Upper lobe of right lung (tissue), 1 donor: ENCODE measurements at places on chromosomes 2 and 18. TPM values are rescaled to one million over a fixed set of nuclear protein-coding genes. Genes with fewer than 3 reads are reported as not detected.

DNA sequence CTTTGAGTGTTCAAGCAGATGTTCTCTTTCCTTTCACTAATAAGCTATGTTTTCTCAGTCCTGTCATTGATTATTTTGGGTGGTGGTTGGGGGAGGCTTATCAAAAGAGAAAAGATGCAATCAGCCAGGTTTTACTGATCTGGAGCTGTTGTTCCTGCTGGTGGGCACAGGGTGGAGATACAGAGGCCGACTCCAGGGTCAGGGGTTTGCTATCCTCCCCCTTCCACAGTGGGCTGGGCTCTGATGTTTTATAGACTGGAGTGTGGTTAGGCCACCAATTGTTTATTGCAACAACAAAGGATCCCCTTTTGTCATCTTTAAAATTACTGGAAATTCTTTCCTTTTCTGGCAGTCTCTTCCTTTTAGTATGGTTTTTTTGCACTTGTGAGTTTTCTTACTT, 120.5 kb downstream of the TANC1 start:
- H3K4me1 ChIP-seq = peaks cover 77% of the 10 kb centered on the region
- H3K27me3 ChIP-seq = no peaks in the 10 kb centered on the region
- no peak overlapping the region for H3K27ac ChIP-seq
- no peak for DNase-seq
- H3K36me3 ChIP-seq = no peaks in the 10 kb centered on the region

The SERTAD2 gene
- 20.7 TPM for total RNA-seq

DNA sequence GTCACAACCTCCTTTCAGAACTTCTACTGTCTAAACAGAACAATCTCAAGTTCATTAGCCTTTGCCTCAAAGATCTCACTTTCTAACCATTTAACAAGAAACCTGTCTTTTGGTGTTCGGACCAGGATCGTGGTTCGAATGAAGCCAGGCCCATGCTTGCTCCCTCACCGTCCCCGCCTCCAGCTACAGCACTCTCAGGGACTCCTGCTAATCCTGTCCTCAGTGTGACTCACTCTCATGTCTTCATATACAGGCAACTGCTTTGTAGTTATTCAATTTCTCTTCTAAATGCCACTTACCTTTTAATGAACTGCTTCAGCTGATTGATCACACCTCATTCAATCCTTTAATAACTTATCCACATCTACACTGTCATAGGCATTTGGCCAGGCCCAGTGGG, 15.8 kb downstream of the SERTAD2 start:
- peaks cover 20% of the 10 kb centered on the region for H3K36me3 ChIP-seq
- no peak overlapping the region for H3K4me3 ChIP-seq
- H3K4me1 ChIP-seq = peaks cover 25% of the 10 kb centered on the region

GRCh38 chr2:175461839-175462238, 280.3 kb upstream of the ATP5MC3 start:
- H3K27me3 ChIP-seq = no peaks in the 10 kb centered on the region
- H3K27ac ChIP-seq = no peak overlapping the region
- no peaks in the 10 kb centered on the region for H3K4me1 ChIP-seq
- no peak overlapping the region for H3K4me3 ChIP-seq

The SERPINB12 gene
- not detected for total RNA-seq

The DOK6 gene
- 5.9 TPM for total RNA-seq

DNA sequence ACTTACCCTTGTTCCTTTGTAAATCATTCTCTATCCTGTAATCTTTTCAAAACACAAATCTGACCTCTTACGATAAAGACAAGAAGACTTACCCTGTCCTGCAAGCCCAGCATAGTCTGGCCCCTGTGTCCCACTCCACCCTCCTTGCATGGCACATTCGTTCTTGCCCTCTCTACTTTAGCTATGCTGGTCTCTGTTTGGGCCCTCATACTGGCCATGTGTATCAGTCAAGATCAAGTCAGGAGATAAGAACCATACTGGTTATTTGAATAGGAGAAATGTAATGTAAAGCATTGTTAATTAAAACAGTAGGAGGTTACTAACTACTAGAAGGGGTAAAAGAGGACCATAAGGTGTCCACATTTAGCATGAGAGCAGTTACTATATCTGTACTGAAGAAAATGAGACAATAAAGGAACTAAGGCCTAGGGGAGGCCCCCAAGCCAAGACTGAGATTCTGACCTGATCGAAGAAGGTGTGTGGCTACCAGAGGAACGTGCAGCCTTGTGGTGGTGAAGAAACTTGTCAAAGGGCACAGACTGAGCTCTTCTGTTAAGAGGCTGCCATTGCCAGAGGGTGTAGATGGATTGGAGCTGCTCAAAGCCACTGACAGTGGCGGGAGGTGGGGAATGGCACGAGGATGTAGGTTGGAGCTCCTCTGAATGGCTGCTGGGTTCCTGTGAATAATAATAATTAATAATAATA, 80.8 kb downstream of the KCTD18 start:
- H3K4me3 ChIP-seq = no peak overlapping the region
- no peaks in the 10 kb centered on the region for H3K36me3 ChIP-seq
- no peaks in the 10 kb centered on the region for H3K4me1 ChIP-seq
- H3K27ac ChIP-seq = no peak overlapping the region
- H3K27me3 ChIP-seq = no peaks in the 10 kb centered on the region

DNA sequence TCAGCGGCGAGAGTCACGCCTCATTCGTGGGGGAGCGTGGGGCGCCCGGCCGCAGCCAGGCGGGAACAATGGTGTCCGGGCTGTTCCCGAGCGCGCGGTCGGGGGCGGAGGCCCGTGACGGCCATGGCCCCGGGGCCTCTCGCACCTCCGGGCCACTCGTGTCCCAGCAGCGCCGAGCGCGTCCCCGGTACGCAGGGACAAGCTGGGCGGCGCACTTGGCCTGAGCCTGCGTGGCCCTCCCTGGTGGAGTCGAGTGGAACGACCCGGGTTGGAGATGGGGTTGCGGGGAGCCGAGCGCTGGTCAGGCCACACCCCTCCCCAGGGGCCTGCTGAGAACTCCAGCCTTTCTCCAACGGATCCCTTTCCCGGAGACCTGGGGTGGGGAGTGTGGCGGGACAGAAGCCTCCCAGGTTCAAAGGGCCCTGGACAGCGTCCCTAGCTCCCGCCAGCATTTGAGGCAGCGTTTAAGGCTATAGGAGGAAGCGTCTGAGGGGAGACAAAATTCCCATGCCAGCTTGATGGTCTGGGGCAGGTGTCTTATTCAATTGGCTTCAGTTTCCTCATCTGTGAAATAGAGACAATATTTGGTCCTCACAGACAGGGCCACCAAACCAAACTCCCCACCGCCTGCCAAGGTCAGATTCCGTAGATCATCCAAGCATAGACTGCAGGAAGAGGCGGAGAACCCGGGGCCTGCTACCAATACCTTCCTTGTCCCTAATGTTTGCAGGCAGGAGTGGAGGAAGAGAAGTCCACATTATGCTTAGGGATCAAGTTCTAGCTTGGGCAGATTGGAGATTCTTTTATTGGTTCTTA, 553 bp downstream of the CNDP2 start:
- H3K4me1 ChIP-seq = peaks cover 25% of the 10 kb centered on the region
- H3K27ac ChIP-seq = peak overlapping the region; percentile 98
- H3K27me3 ChIP-seq = no peaks in the 10 kb centered on the region
- H3K36me3 ChIP-seq = peaks cover 4% of the 10 kb centered on the region
- peak overlapping the region; percentile 96 for H3K4me3 ChIP-seq
- DNase-seq = peak; percentile 87

The POTEI gene
- not detected for total RNA-seq

GRCh38 chr2:41722668-41723369, 325.0 kb upstream of the PKDCC start:
- peaks cover 11% of the 10 kb centered on the region for H3K4me1 ChIP-seq
- no peak for DNase-seq
- H3K4me3 ChIP-seq = no peak overlapping the region
- no peaks in the 10 kb centered on the region for H3K36me3 ChIP-seq
- H3K27me3 ChIP-seq = no peaks in the 10 kb centered on the region
- peak overlapping the region; percentile 39 for H3K27ac ChIP-seq

DNA sequence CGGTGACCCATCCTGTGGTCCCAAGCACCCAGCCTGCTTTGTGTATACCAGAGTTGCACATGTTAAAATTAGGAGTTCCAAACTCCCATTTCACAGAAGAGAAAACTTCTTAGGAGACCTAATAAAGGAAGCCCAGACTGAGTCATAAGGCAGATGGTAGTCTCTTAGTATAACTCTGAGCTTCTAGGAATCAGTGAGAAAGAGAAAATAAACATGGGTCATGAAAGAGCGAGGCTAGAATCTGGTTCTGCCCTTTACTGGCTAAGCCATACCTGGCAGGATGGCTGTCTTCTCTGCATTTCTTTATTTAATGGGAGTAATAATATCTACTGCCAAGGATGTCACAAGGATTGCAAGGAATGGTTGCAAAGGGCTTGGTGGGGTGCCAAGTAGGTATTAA, 101.2 kb upstream of the TRIB2 start:
- no peaks in the 10 kb centered on the region for H3K4me1 ChIP-seq
- no peak for DNase-seq
- H3K36me3 ChIP-seq = no peaks in the 10 kb centered on the region
- no peak overlapping the region for H3K27ac ChIP-seq

The C2orf78 gene
- not detected for total RNA-seq

DNA sequence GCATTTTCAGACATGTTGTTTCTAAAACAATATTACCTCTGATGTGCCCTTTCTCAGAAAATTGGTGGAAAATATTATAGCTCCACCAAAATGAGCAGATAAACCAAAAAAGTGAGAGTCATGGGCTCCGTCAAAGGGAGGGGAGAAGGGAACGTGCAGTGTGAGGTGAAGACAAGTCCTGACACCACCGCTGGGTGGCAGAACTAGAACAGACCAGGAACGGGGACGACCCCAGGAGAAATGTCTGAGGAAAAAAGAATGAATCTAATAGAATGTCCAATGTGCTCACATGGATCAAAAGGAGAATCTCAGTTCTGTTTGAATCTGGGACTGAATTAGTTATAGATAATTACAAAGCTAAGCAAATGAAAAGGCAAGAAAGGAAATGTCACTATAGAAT, 22.6 kb upstream of the BCL2 start:
- H3K36me3 ChIP-seq = peaks cover 82% of the 10 kb centered on the region
- no peak overlapping the region for H3K4me3 ChIP-seq
- no peaks in the 10 kb centered on the region for H3K4me1 ChIP-seq
- no peaks in the 10 kb centered on the region for H3K27me3 ChIP-seq
- no peak for DNase-seq

DNA sequence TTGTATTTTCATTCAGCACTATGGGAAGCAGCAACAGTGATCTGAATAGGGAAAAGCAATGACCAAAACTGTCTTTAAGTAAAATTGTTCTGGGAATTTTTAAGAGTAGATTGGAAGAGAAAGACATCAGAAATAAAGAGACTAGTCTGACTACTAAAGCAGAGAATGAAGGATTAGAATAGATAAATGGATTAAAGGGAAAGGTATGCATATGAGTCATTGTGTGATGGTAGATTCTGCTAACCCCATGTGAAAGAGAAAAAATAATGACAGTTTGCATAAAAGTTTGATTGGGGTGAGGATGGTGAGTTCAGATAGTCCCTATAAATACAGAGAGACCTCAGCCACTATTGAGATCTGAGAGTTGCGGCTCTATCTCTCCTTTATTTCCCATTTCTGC, 139.6 kb upstream of the DCC start:
- H3K27ac ChIP-seq = no peak overlapping the region
- no peaks in the 10 kb centered on the region for H3K27me3 ChIP-seq
- H3K4me3 ChIP-seq = no peak overlapping the region
- H3K36me3 ChIP-seq = no peaks in the 10 kb centered on the region
- H3K4me1 ChIP-seq = no peaks in the 10 kb centered on the region
- no peak for DNase-seq

The CAPN14 gene
- total RNA-seq = 0.26 TPM

The CACNB4 gene
- 15.3 TPM for total RNA-seq

- peaks cover 54% of the 10 kb centered on the region for H3K4me1 ChIP-seq
- H3K36me3 ChIP-seq = peaks cover 28% of the 10 kb centered on the region
- H3K27me3 ChIP-seq = no peaks in the 10 kb centered on the region
- H3K4me3 ChIP-seq = no peak overlapping the region
- peak overlapping the region; percentile 91 for H3K27ac ChIP-seq
Measured at GRCh38 chr2:86035376-86035882, 70.3 kb downstream of the POLR1A start.

The IL36A gene
- not detected for total RNA-seq

GRCh38 chr18:32582455-32582854, 111.8 kb upstream of the GAREM1 start:
- peaks cover 4% of the 10 kb centered on the region for H3K27me3 ChIP-seq
- H3K36me3 ChIP-seq = no peaks in the 10 kb centered on the region
- no peak overlapping the region for H3K4me3 ChIP-seq

DNA sequence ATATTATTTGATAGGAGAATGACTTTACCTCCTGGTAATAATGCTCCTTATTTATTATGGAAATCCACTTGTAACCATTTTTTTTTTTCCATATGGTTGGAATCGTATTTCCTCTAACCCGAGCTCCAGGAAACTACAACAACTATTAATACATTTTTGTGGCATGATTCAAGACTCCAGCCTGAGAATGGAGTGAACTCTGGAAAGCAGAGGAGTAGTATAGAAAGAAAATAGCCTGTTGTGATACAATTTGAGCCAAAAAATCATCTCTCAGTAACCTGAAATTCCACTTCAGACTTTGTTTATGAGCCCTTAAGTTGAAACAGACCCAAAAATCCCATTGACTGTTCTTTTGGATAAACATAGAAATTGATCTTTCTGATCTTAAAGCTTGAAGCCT, 921.1 kb downstream of the SOCS6 start:
- no peak overlapping the region for H3K27ac ChIP-seq
- no peak overlapping the region for H3K4me3 ChIP-seq
- no peaks in the 10 kb centered on the region for H3K4me1 ChIP-seq
- no peak for DNase-seq
- H3K36me3 ChIP-seq = no peaks in the 10 kb centered on the region

GRCh38 chr2:234158812-234159211, 108.3 kb downstream of the SPP2 start:
- no peak for DNase-seq
- no peak overlapping the region for H3K4me3 ChIP-seq
- no peak overlapping the region for H3K27ac ChIP-seq

- no peaks in the 10 kb centered on the region for H3K4me1 ChIP-seq
- H3K4me3 ChIP-seq = no peak overlapping the region
Measured at GRCh38 chr2:20135631-20136050, 84.2 kb upstream of the LAPTM4A start.

DNA sequence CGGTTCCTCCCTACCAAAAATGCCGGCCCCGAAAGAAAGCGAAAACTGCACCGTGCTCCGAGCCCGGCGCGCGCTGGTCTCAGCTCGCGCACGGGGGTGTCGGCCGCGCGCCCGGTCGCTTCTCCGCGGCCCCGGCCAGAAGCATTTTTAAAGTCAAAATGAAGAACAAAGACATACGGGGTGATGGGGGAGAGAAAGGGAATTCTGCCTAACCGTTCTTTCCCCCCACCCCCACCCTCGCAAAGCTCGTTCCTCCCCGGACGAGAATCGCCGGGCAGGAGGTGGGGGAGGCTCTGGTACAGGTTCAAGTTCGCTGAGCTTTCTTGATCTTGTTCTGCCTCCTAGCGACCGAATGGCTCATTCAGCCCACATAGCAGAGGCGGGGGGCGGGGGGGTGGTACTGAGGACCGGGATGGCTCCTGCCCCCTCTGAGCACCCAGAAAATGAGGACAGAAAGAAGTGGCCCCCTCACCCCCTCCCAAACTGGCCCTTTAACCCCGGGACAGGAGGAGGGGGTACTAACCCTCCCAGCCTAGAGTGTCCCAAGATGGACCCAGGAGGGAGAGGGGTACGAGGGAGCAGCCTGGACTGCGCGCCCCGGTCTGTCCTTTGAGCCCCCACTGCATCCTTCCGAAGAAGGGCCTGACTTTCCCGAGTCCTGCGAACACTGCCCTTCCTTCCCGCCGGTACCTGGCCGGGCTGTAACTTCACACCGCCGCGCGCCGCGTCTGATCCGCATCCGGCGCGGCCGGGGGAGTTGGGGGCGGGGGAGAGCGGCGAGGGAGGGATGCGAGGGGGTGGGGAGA, 3.1 kb downstream of the BCL11A start:
- DNase-seq = peak; percentile 87
- peaks cover 72% of the 10 kb centered on the region for H3K27me3 ChIP-seq
- no peaks in the 10 kb centered on the region for H3K36me3 ChIP-seq
- peak overlapping the region; percentile 39 for H3K27ac ChIP-seq
- H3K4me3 ChIP-seq = peak overlapping the region; percentile 66
